ENCODE measurements at places on chromosomes 7 and 10. TPM values are rescaled to one million over a fixed set of nuclear protein-coding genes. Genes with fewer than 3 reads are reported as not detected.

SLC26A3 gene
- not detected for total RNA-seq

WDR11 gene
- total RNA-seq = 87.9 TPM

PAPOLB gene
- total RNA-seq = 0.12 TPM

TMUB1 gene
- total RNA-seq = 20.6 TPM

MUC3A gene
- under 0.01 TPM for total RNA-seq
